HEK293T (cell line): ENCODE measurements at places on chromosomes 2 and 18.

DNA sequence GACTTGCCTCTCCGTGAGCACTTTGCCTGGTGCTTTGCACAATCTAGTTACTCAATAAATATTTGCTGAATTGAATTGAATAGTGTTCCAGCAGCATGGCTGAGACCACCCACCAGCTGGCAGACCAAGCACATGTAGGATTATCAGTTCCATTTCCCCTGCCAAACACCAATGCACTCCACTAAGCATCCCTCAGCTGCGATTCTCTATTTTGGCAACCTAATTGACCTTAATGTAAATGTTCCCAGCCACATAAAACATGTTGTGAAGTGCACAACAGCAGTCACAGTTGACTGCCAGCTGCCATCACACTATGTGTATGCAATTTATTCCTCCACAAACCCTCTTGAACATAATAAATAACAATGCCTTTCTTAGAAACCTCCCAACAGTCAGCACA is 1879.4 kb upstream of the PIK3C3 start:
- DNase-seq: no peak

DNA sequence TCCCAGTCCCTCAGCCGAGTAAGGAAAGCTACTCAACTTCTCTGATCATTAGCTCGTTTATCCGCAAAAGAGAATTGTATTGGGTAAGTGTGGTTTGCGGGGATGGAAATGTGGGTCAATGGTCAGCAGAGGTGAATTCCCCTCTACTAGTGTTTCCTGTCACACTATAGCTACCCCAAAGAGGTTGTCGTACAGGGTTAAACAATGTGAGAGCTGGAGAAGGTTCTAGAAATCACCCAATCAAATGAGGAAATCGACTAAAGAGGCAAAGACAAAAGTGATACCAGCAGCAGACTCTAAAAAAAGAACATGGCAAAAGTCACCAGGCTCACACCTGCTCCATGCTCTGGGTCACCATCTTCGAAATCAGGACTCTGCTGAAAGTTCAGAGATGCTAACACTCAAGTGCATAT is 144.7 kb upstream of the ITGA4 start:
- no peak for DNase-seq

- DNase-seq: peak; percentile 83
Observed at GRCh38 chr2:42493468-42494354, at the start of gene KCNG3. Gene KCNG3, minus strand, starts transcription at chr2:42493982. Its CDS starts 481 bp downstream, at chr2:42493501.

- no peak for DNase-seq
Observed at GRCh38 chr18:34862561-34862960, 152.5 kb downstream of the DTNA start.

GRCh38 chr2:234125451-234126145 is 75.1 kb downstream of the SPP2 start:
- no peak for DNase-seq

DNA sequence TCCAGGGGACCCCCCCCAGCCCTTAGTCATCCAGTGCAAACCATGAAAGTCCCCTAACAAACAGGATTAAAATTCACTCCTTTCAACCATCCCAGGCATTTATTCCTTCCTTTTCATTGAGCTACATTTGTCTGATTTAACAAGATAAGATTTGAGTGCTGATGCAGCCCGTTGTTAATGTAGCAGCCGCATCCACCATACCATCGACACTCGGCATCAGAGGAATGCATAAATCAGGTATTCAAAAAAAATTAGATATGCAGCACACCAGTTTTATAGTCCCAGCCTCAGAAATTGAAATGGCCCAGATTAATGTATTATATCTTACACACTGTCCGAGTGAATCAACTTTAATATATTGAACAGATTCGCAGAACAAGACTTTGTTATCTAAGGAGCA is 676.5 kb upstream of the FANCL start:
- DNase-seq: no peak

- DNase-seq: no peak
Observed at GRCh38 chr2:17136231-17136630, 382.0 kb downstream of the RAD51AP2 start.

DNA sequence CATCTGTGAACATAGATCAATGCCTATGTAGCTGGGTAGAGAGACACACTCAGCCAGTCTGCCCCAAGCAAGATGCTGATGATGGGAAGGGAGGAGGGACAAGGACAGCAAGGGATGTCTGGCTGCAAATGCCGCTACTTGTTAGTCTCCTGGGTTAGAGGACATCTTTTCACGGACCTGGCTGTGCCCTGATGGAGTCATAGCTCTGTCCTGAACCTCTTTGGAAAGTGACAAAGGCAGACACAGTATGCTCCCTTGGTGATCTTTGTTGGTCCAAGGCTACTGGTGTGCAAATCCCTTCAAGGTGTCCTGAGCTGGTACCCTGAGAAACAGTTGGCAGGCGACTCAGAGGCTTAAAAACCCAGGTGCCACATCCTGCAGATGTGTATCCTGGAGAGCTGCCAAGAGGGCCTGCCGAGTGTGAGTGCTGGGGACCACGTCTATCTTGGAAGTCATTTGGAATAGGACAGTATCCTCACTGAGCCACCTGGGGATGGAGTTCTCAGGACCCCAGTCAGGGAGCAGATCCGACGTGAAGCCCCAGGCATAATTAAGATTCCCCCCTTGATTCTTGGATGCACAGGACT is 10.8 kb downstream of the FOSL2 start:
- no peak for DNase-seq

- DNase-seq: no peak
Observed at GRCh38 chr18:44556296-44556695, 124.4 kb upstream of the SETBP1 start.

DNA sequence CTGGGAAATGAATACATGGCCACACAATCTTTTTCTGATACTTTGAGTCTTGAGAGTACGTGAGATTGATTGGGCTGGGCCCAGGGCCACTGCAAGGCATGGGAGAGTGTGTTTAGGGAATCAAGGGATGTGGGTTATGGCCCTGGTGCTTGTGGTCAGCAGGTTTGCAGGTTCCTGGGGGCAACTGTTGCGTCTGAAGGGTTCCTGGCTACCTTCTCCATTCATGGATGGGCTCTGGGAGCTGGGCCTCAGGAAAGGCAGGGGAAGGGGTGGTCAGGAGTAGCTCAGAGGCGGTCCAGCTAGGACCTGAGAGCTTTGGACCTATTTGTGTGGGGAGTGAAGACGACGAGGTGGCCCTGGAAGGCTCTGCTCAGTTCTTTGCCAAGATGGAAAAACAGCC is 8.4 kb upstream of the ZAP70 start:
- DNase-seq: no peak

GRCh38 chr18:64752707-64753106 is 603.8 kb upstream of the LINC00305 start:
- DNase-seq: no peak

DNA sequence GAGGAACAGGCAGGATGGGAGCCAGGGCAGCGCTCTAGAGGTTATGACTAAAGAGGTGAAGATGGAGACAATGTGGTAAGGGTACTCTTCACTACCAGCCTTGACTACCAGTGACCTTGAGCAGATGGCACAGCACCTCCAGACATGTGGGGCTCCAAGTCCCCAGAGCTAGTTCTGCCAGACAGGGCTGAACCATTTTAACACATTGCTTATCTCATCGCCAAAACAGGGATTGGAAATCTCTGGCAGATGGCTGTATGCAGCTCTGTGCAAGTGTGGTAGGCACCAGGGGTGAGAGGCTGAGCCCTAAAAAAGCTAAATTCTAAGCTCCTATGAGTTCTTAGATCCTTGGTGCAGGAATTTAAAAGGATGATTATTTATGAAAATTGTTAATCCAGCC is 41.3 kb downstream of the FSHR start:
- no peak for DNase-seq

DNA sequence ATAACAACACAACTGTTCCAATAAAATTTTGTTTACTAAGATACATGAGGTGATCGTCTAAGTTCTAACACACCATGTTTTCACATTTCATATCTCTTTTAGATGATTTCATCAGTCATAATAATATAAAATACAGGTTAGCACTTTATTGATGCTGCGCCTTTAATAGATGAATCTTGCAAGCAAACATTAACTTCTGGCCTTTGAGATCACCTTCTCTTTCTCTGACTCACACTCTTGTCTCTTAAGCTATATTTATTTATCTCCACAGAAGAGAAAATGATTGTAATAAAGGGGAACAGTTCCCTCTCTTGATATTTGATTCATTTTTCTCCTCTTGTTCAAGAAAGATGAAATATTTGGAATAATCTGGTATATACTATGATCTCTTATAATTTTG is 603.3 kb upstream of the POU3F3 start:
- DNase-seq: no peak

DNA sequence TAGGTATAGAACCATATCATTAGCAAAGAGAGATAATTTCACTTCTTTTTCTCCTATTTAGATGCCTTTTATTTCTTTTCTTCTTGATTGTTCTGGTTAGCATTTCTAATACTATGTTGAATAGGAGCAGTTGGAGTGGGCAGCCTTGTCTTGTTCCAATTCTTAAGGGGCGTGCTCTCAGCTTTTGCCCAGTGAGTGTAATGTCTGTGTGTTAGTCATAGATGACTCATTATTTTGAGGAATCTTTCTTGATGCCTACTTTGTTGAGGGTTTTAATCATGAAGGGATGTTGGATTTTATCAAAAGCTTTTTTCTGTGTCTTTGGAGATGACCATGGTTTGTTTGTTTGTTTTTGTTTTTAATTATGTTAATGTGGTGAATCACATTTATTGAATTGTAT is 1453.1 kb upstream of the SLC39A10 start:
- DNase-seq: no peak

- DNase-seq: no peak
Observed at GRCh38 chr2:141620372-141620771, 510.4 kb downstream of the LRP1B start.

GRCh38 chr18:24683925-24684324 is 223.5 kb downstream of the HRH4 start:
- DNase-seq: no peak

DNA sequence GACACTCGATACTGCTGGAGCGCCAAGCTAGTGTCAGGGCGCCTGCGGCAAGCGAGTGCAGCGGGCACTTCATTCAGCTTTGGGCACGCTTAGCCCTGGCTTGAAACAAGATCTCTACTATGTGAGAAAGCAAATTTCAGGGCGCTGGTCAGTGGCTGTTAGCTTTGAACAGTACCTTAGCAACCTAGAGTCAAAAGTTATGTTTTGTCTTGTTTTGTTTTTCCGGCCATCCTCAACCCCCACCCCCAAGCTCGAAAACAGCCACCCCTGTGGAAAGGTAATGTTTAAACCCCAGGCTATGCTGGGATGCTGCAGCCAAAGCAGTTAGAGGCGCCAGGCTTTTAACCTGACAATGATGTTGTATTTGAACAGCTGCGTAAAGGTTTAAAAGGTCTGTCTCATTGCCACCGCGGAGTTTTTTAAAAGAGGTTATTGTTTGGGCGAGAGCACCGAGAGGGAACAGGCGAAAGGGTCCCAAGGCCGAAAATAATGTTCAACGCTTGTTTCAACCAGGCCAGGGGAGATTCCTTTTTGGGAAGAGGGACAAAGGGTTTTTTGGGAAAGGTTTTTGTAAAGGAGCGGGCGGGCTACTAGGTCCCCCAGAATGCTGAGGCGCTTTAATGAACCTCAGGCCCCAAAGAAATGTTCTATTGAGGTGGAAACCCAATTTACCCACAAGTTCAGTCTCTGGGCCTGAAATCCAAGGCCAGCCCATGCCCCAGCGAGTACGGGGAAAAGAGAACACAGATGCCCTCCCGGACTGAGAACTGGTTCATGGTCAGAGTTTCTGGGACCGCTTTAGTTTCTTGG is 2.3 kb upstream of the HOXD10 start:
- DNase-seq: no peak

- DNase-seq: no peak
Observed at GRCh38 chr2:133838642-133839365, 270.5 kb upstream of the NCKAP5 start.

DNA sequence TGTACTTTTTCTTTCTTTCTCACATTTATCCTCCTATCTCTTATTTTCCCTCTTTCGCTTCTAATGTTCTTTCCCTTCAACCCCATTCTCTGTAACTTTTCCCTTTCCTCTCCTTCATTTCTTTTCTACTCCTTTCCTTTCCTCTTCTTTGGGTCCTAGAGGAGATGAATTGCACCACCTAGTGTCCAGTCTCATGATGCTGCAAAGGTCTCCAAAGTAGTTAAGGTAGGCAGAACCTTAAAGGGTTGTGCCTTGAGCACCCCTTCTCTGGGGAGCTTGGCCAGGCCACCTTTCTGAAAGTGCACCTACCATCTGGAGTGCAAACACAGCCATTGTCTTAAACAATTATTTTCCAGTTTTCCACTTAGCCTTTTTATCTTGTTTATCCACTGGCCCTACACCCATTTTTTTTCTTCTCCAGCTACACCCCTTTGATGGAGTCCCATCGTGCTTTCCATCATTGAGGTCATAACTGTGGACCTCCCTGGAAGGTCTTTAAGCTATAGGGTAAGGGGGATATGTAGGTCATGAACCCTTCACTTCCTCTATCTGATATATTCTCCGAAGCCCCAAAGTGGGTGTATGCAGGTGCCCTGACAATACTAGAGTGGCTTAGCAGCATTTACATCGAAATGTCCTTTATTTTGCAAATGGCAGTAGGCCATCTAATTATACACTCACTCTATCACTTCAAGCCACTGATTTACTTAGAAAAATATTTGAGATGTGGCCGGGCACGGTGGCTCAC is 155.9 kb downstream of the ESCO1 start:
- peak; percentile 63 for DNase-seq

DNA sequence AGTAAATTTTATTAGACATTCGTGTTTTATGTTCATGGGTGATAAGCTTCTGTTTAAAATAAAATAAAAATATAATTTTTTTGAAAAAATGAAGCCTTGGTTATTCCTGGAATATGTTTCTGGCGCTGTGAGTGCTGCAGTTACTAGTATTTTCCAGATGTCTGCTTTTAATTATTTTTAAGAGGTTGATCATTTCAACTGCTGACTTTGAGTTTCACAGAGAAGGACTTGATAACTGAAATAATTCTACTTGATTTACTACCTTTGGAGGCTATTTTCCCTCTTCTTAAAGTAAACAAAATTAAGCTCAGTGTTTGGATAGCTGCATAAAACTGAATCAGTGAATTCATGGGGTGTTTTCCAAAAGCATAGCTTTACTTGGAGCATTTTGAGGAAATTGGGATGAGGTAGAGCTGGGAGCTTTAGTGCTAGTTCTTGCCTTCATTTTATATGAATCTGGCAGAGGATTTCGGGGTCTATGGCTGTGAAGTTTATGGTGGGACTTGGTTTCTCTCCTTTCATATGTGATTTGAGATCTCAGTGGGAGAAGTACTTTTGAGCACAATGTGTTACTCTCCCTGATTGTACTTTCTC is 666.5 kb downstream of the DCDC2C start:
- no peak for DNase-seq

DNA sequence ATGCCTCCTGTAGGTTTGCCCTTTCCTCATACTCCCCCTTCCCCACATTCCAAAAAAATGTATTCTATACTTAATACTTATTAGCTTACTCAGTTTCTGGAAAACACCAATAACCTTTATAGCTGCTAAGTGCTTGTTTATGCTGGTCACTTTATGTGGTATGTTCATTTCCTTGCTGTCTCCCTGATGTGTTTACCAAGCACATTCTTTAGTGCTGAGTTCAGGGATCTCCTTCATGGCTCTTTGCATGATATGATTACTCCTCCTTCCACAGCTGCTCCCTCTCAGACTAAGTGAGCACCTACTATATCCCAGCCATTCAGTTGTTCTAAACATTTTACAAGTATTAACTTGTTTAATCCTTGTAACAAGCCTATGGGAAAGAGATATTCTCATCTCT is 698.3 kb upstream of the FANCL start:
- no peak for DNase-seq
